ENCODE measurements at places on chromosomes 3 and 15.

DNA sequence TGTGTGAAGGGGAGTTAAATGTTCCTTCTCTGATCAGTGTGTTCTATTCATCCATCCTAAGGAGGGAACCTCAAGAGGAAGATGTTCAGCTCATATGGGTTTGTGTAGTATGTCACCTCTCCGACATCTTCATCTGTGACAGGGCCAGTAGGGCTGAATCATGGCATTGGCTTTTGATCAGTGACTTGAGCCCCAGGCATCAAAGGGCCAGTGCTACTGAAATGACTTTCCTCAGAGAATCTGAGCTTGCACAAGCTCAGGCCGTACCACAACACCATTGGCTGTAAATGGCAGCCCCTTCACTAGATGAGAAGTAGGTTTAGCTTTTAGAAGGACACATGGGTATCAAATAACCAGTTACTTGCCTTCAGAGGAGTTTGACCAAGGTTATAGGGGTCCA is 183.2 kb upstream of the NR2E3 start:
- no peak for DNase-seq

DNA sequence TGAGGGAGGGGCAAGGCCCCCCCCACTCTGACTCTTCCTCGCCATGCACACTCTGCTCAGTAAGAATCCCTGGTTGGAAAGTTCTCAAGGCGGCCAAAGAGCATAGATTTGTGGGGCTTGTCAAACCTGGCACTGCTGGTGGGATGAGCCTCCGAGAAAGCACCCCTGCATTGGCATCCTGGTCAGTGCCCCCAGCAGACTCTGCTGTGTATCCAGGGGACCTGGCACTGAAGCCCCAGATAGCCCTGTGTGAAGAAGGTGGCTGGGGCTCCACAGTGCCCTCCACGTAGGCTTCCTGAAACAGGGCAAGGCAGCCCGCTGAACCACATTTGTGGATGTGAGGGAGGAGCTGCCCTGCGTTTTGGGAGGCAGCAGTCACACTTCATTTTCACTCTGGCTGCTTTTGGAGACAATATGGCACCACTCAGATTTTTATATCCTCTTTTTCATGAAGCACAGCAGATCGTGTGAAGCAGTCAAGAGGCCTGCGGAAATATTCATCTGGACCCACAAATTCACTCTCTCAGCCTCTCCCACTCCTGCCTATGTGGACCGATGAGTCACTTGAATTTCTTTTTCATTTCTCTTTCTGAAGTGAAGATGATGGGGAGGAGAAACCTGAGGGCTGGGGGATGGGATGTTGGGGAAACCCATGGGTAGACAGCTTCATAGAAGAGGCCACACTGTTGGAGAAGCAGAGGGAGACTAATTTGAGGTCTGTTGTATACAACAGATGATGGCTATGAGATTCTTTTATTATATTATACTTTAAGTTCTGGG is 88.7 kb upstream of the BCL6 start:
- peak; percentile 39 for DNase-seq

DNA sequence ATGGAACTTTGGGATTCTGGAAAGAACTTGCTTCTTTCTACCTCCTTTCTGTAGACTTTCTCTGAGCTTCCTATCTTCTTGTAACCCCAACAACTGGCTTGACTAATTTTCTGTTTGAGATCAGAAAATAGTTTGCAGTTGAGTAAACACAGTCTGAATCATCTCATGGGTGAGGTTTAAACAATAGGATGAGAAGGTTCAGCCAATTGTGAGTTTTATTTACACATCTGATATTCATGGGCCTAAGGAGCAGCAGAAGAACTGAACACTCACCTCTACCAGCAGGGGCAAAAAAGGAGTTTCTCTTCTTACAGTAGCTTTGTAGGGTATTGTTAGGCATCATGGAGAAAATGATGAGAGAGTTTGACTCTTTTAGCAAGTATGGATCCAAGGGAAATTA is 54.2 kb downstream of the DTWD1 start:
- no peak for DNase-seq

- no peak for DNase-seq
Measured at GRCh38 chr3:146626403-146627122, 21.4 kb upstream of the PLSCR5 start.

- DNase-seq, result no peak
Measured at GRCh38 chr15:38860674-38861073, 296.1 kb upstream of the RASGRP1 start.

GRCh38 chr3:36991923-36992805 is 767 bp downstream of the EPM2AIP1 start:
- peak; percentile 23 for DNase-seq

DNA sequence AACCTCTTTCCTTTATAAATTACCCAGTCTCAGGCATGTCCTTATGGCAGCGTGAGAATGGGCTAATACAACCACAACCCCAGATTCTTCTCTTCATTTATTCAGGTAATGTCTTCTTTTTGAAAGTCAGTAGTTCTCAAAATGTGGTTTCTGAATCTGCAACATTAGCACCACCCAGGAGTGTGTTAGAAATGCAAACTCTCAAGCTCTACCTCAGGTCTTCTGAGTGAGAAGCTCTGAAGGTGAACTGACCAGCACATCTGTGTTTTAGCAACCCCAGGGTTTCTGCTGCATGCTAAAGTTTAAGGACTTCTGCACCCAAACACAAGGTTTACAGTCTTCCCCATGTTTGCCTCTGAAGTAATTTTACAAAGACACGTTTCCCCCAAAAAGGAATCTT is 22.3 kb upstream of the TRIM59 start:
- no peak for DNase-seq

DNA sequence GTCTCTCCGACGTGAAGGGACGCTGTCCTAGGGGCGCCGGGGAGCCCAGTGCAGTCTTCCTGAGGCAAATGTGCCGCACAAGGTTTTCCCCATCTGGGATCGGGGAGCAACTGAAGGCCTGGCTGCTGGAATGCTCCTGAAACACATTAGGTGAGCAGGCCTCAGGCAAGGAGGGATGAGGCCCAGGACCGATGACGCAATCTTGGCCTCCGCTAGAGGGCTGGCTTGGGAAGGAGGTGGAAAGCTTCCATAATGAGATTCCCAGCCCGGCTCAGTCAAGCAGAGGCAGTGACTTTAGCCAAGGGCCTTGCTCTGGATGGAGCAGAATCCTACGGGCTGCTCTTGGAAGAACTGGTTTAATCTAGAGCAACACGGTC is 50.8 kb downstream of the CPN2 start:
- no peak for DNase-seq

DNA sequence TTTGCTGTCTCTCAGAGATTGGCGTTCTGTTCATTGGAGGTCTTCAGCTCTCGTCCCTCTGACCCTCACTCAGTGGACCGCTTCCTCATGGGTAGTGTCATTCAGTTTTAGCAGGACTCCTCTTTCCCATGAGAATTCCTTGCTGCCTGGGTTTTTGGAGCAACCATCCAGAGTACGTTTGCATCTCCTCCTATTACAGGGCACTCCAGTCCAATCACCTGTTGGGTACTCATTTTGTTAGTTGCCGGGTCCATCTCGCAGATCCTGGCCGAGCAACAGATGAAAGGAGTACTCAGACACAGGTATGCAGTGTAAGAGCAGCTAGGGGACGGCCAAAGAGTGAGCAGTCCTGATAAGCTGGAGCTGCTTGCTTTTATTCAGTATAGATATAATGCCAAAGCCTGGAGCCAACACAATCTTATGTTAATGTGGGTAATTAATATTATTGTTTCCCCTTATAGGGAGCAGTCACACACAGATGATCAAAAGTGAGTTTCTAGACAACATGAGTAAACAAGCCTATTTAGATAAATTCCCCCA is 49.6 kb downstream of the ISG20 start:
- no peak for DNase-seq

GRCh38 chr3:9351709-9352126 is 11.1 kb upstream of the THUMPD3 start:
- DNase-seq, result no peak

DNA sequence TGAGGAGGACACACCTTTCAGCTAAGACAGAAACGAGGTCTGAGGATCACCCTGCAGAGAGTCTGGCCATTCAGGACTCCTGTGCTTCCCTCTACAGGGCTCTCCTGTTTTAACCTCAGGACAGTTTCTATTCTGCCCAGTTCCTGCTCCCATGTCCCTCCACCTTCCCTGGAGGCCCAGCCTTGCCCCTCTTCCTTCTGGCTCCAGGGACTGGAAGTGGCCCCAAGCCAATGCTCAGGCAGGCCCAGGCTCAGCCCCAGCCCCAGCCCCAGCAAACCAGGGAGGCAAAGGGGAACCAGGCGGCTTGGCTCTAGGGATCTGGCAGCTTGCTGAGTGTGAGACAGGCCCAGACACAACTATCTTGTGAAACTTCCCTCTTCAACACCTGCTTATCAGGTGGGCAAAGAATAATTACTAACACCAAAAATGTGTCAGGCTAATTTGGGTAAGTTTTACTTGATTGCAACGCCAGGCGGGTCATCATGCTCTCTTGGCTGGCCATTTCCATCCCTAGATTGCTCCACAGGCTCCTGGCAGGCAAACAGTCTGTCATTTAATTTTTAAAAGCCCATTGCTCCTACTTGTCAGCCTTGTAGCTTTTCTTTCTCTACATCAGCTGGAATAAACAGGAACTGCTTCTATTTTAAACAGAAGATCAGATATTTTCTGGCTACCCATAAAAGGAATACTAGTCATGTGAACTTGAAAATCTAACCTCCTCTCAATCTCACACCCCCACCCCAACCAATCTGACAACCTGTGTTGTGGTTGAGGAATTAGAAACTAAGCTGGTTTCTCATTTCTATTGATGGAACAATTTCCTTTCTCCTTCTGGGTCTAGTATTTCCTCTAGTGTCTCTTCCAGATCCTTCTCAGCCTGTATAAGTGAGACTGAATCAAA is 33.5 kb downstream of the UPK1B start:
- no peak for DNase-seq

DNA sequence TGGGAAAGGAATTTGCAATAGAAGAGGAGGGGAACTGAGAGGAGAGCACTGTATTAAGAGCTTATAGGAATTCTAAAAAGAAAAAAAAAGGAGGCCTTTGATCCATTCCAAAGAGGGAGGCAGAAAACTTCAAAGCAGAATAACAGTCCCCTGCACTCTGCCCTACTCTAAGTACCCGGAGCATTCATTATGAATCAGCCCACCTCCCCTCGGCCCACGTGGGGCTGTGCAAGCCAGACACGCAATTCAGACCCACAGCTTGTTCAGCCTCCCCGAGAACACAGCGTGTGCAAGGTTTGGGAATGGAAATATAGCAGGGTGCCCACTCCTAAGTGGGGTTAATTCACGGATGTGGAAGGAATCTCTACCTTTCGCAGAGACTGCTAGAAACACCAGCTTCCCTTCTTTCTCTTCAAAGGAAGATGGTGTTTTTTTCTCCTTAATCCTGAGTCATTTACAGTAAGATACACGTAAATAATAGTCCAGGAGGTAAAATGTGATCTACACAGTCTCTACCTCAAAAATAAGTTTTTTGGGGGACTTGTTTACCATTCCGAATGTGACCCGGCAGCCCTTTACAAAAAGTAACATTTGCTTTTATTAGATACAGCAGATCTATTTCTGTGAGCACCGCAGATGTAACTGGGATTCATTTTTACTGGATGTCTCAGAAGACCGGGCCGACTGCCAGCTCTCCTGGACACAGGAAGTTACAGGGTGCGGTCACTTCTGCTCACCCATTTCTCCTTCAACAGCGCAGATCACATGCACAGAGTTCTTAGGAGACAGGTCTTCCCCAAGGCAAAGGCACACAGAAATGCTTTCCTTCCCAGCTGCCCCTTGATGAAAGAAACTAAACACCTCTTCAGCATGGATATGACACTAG is 768.5 kb upstream of the CFAP20DC start:
- DNase-seq, result no peak

- DNase-seq, result peak; percentile 36
Measured at GRCh38 chr3:33144433-33144832, 30.6 kb downstream of the CRTAP start.

GRCh38 chr3:40249168-40249567 is 60.3 kb upstream of the EIF1B start:
- DNase-seq, result no peak

GRCh38 chr3:178270838-178271237 is 265.4 kb upstream of the KCNMB2 start:
- DNase-seq, result no peak

- no peak for DNase-seq
Measured at GRCh38 chr3:58638591-58638990, 28.0 kb downstream of the FAM3D start.

DNA sequence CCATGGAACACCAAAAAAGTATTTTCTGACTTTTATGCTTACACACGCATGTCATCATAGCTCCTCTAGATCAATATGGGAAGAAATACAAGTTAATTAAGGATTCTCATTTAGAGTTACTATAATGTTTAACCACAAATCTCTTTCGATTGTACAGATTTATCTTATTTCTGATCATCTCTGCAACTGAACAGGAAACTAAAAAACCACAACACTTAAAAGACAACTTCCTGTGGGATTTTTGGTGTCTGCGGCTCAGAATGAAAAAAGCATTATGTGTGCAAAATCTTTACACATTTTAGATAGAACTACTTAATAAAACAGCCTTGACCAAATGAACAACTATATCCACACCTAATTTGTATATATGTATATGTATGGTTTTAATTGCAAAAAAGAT is 3.0 kb upstream of the TJP1 start:
- DNase-seq, result no peak

- DNase-seq, result no peak
Measured at GRCh38 chr3:184066211-184066610, 13.4 kb downstream of the HTR3C start.

DNA sequence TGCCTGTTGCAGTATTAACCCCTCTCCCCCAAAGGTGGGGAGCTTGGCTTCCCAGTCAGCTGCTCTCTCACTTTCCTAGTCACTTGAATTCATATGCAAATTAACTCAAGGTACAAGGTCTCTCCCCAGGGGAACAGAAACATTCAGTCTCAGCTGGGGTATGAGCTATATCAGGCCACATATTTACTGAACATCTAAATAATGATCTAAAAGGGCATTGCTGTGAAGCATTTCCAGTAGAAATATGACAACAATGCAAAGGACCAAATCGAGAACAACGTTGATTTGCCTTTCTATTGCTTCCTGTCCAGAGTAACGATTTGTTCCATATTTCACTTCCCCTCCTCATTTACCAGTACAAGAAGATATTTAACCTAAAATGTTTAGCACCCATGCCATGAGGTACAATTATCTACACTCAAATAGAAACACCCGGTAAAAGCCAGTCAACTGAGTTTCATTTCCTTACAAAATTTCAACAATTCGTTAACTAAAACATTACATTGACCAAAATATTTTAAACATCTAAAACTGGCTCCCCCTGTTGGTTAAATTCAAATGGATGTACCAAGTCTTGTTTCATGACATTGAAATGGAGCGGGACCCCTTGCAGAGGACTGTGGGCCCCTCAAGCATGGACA is 36.5 kb upstream of the KLHL6 start:
- DNase-seq, result no peak

- no peak for DNase-seq
Measured at GRCh38 chr3:112132554-112132953, 494 bp downstream of the GCSAM start.

DNA sequence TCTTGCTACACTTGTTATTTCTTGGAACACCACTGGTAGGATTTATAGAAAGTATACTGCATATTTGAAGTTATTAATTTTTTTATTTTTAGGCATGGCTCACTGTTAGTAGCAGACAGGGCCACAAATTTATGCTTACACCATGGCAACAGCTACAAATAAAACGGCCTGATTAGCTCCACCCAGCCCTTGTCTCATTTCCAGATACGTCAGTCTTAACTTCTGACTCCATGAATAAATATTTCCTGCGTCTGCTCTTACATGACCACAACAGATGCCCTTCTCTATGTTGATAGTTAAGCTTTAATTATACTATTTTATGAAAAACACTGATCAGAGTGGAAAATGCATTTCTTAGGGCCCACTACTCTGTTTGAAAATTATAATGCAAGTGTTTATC is 62.3 kb upstream of the CPOX start:
- no peak for DNase-seq

Data from activated naive CD8-positive, alpha-beta T cell treated with anti-CD3 and anti-CD28 coated beads, Interleukin-2, amount 50 U/mL, for 24 hours (primary cell).